ENCODE measurements at places on chromosomes 2 and 18.

DNA sequence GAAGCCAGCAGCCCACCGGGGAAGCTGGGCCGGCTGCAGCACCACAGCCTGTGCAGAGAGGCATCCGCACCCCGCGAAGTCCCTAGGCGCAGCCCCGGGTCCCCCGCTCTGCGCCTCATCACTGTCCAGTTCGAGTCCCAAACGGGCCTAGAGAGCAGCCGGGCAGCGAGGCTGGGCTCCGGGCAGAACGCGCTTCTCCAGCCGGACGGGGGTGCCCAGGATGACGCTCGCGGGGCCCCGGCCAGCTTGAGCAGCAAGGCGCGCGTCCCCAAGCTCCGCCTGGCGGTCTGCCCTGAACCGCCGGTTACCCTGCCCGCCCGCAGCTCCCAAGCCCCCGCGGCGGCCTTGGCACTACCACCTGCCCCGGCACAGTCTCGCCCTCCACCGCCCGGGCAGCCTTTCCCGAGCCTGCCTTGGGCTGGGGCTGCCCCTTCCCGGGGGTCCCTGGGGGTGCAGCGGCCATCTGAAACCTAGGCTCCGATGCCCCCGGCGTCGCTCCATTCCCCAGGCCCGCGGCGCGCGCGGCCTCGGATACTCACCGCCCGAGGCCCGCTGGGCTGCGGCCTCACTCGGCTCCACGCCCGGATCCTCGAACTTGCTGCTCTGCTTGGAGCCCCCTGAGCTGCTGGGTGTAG, 591 bp downstream of the SLC16A14 start:
- DNase-seq, result peak; percentile 61

DNA sequence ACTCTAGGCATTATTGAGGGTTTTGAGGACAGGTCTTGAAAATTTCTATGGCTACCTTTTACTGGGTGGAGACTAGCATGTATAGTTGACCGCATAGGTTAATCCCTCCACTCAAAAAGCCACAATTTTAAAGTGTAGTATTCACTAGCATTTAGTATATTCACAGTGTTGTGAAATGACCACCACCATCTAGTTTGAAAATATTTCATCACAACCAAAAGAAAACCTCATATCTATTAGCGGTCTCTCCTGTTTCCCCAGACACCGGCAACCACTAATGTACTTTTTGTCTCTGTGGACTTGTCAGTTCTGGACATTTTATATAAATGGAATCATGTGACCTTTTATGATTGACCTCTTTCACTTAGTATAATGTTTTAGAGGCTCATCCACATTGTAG, 53.9 kb downstream of the MSH2 start:
- DNase-seq, result no peak

- DNase-seq, result no peak
These were observed 303.6 kb downstream of the SLC8A1 start for GRCh38 chr2:40148334-40148733.

DNA sequence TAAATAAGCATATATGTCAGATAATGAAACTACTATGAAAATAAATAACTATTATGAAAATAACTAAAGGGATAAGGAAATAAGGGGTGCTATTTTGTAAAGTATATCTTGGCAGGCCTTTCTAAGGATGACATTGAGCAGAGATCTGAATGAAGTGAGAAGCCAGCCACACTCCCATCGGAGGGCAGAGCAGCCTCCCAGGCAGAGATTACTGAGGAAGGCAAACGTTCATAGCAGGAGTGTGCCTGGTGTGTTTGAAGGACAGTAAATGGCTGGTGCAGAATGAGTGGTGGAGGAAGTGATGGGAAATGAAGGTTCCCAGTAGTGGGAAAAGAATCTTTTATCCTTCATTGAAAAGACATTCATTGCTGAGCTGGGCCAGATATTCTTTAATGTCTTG, 62.5 kb downstream of the SPHKAP start:
- DNase-seq, result no peak

GRCh38 chr2:150332383-150332782, 155.1 kb downstream of the RND3 start:
- DNase-seq, result no peak

DNA sequence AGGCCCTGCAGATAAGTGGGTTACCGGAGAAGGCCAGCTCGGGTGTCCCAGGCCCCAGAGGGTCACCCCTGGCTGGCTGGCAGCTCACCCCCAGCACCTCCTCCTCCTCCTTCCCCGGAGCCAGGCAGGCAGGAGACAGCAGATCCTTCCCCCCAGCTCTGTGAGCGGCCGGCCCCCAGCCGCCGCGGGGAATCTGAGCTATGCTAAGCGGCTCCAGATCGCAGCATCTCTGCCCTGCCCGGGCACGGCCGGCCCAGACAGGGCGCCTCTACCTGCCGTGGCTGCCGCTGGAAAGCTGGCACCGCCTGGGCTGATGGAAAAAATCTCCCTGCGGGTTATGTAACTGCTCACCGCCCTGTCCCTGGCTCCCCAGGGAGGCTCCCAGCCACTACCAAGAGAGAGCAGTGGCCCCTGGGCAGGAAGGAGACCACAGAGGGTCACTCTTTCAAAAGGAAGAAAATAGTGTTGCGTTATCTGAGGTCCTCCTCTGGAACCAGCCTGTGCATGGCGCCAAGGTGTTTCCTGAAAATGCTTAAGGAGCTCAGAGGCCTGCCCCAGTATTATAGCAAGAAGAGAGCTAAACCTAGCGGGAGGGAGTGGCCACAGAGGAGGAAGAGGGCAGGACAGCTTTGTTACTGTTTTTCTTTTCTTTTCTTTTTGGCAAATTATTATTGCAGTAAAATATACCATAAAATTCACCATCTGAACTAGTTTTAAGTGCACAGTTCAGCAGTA, 179.0 kb downstream of the SMAD7 start:
- DNase-seq, result no peak

- no peak for DNase-seq
These were observed 201.2 kb upstream of the PARD3B start for GRCh38 chr2:204344119-204344518.

GRCh38 chr2:234789556-234790325, 162.1 kb upstream of the SH3BP4 start:
- no peak for DNase-seq

DNA sequence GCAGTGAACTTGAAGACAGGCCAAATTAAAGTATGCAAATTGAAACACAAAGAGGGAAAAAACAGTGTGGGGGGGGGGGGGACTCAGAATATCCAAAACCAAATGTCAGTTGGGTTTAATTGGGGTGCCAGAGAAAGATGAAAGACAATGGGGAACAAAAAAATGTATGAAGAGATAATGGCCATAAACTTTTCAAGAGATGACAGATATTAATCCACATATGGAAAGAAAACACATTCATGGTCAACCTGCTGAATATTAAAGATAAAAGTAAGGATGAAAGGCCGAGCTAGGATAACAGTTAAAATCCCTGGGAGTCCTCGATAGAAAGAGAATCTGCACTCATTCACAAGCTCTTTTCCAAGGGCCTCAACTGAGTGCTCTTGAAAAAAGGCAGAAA, 26.6 kb downstream of the SMAD2 start:
- DNase-seq, result no peak

- no peak for DNase-seq
These were observed 57.6 kb downstream of the MYOM1 start for GRCh38 chr18:3162181-3162580.

GRCh38 chr2:235551965-235552364, 58.1 kb downstream of the AGAP1 start:
- peak; percentile 53 for DNase-seq

- peak; percentile 86 for DNase-seq
These were observed 103.5 kb downstream of the SPTBN1 start for GRCh38 chr2:54559593-54560145.

All from GM23248 (cell line).